ENCODE measurements at places on chromosomes 4 and X.
A peak's percentile ranks its signal among the peaks of the same experiment; 100 is the strongest.

DNA sequence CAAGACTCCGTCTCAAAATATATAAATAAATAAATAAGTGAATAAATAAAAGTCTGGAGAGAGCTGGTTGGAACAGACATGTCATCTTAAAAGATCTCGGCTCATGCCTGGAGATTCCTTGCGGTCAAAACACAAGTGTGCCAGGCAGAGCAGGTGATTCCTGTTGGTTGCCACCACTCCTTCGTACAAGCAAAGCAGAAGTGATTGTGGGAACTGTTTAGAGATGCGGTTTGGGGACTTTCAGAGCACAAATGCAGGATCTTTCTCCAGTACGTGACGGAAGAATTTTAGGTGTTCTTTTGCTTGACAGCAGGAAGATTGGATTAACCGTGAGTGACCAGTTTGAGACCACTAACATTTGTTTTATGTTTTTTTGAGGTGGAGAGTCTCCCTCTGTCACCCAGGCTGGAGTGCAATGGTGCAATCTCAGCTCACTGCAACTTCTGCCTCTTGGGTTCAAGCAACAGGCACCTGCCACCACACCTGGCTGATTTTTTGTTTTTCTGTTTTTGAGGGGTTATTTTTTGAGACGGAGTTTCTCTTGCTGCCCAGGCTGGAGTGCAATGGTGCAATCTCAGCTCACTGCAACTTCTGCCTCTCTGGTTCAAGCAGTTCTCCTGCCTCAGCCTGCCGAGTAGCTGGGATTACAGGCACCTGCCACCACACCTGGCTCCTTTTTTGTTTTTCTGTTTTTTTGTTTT is 2.8 kb upstream of the CRLF2 start:
- no peak for DNase-seq

- peak; percentile 31 for DNase-seq
These were observed 75.8 kb downstream of the STIM2 start for GRCh38 chr4:26936284-26937065.

DNA sequence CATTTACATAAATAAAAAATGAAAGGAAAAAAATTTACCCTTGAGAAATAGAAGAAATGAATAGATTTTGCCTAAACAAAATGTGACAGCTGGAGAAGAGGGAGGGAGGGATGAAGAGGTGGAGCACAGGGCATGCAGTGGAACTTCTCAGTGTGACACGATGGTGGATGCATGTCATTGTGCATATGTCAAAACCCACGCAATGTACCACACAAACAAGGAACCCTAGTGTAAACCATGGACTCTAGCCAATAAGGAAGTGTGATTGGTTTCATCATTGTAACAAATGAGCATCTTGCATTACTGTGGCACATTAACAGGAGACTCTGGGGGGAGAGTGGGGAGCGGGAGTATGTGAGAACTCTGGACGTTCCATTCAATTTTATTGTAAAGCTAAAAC is 58.6 kb downstream of the GATB start:
- DNase-seq, result no peak

DNA sequence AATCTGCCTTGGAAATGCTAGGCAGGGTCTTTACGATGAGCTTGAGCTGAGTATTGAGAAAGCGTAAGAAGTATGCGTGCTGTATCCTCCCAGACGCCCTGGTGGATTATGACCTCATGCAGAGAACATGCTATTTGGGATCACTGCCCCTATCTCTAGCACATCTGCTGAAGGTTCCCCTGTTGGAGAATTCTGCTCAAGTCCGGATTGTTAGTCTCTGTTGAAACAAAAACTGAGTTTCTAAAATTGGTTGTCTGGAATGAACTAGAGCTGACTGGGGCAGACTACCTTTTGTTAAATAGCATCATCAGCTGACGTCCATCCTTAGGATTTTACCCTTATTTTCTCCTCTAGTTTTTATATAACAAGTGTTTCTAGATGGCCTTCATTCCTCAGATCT is 7.5 kb downstream of the FHDC1 start:
- DNase-seq, result peak; percentile 84

GRCh38 chrX:26909728-26910127 is 553.4 kb downstream of the PPP4R3C start:
- no peak for DNase-seq

DNA sequence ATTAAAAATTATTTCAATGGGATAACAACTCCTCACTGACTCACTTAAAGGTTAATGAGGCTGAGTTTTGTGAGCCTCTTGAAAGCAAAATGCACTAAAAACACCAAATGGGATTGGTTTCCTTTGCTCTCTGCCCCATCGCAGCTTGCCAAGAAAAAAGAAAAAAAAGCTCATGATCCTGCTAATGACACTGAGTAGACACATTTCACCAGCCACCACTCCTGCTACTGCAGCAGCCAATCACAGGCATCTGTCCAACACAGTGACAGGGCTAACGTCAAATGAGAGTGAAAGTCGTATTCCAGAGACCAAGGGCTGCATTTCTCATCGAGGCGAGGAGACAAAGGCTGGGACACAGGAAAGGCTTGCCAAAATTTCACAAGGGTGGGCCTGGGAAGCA is 5.2 kb downstream of the APBB2 start:
- peak; percentile 19 for DNase-seq

DNA sequence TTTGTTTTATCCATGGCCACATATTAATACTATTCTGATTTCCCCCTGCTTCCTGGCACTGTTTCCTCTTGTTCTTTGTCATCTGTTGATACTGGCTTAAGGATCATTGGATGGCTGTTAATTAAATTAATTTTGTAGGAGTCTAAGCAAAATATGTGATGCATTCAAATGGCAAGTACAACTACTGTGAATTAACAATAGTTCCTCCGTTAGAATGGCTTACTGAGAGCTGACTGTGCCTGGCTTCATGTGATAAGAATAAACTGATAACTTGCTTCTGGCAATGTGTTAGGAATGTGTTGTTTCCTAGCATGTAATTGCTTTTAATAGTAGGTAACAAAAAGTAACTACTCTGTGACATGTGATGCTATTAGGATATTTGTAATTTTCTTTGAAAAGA is 98.5 kb downstream of the RPA4 start:
- DNase-seq, result no peak

GRCh38 chrX:39581411-39581810 is 516.3 kb downstream of the BCOR start:
- no peak for DNase-seq

- no peak for DNase-seq
These were observed 49.7 kb downstream of the CHIC2 start for GRCh38 chr4:54014666-54015160.

DNA sequence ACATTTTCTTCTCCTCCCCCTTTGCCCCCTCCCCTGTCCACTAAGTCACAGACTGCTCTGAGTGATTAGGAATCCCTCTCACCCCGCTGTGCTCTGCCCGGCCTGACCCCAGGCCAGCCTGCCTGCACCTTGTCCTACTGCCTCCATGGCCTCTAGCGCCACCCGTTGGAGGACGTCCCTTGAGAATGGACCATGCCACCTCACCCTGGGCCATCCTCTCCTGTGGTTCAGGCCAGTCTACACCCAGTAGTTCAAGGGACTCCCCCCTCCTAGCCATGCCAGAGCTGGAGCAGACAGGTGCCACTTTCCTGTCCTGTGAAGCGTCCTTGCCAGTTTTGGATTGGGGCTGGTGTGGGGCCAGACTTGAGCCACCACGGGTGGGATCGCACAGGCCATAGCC is 9.7 kb upstream of the IRAK1 start:
- DNase-seq, result no peak

DNA sequence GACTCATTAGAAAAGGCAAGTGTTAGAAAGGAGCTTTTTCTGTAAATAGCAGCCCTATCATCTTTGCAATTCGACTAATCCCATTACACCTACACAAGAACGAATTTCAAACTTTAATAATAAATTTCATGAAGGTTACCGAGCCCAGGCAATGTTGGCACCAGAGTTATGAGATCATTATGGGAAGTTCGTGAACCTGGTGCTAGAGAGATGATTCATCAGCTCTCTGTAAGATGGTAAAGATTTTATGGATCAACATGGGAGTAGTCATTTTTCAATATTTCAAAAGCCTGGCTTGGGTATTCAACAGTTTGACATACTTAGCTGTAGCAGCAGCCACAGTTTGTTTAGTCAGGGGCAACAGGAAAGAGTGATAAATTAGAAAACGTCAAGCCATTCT is 35.8 kb downstream of the AMELX start:
- DNase-seq, result peak; percentile 40

DNA sequence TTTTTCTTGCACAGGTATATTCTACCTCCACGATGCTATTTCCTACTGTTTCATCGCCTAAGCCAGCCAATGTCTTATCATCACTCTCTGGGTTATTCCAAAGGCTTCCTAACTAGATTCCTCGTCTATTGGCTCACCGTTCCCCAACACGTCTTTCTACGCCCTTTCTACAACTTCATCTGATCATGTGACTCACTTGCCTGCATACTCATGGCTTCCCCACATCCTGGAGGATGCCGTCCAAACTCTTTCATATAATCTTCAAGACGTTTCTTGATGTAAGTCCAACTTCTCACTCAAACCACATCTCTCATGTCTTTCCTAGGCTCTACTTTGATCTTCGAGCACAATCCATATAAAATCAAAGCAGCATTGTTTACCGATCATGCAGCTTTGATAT is 322.0 kb upstream of the PPARGC1A start:
- peak; percentile 45 for DNase-seq

DNA sequence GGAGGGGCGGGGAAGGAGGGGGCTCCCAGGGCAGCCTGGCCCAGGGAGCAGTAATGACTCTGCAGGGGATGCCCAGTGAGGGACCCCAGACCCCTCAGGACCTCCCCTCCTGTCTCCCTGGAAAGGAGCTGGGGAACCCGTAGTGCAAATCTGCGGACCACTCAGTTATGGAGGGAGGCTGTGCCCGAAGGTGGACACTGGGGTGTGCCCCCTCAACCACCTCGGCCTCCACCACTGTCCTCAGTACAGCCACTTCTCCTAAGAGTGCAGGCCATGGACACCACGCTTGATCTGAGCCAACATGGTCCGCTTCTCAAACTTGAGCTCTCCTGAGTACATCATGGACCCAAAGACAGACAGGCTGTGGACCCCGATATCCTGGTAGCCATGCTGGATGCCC is 378.2 kb upstream of the MAOA start:
- no peak for DNase-seq

Data from EL (cell line).